Tibial nerve (tissue), 4 donors: ENCODE measurements at places on chromosomes 5 and 9. TPM values are rescaled to one million over a fixed set of nuclear protein-coding genes. Genes with fewer than 3 reads are reported as not detected.

DNAH5 gene
- 0.21 TPM for total RNA-seq

DNA sequence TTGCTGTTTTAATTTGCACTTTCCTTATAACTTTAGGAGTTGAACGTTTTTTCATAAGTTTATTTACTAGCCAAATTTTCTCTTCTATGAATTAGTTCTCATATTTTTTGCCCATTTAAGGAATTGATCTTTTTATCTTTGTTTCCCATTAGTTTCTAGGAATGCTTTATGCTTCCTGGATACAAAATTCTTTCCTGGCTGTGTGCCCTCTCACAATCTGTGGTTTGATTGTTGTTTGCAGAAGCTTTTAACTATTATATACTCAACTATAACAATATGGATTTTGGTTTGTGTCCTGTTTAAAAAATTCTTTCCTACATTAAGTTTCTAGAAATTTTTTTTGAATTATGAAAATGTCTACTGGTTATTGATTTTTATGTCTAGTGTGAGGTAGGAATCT, 206.3 kb downstream of the CSNK1G3 start:
- no peak overlapping the region for H3K4me3 ChIP-seq
- H3K27me3 ChIP-seq, result no peaks in the 10 kb centered on the region
- no peak overlapping the region for H3K27ac ChIP-seq
- H3K36me3 ChIP-seq, result no peaks in the 10 kb centered on the region
- no peak for DNase-seq

DNA sequence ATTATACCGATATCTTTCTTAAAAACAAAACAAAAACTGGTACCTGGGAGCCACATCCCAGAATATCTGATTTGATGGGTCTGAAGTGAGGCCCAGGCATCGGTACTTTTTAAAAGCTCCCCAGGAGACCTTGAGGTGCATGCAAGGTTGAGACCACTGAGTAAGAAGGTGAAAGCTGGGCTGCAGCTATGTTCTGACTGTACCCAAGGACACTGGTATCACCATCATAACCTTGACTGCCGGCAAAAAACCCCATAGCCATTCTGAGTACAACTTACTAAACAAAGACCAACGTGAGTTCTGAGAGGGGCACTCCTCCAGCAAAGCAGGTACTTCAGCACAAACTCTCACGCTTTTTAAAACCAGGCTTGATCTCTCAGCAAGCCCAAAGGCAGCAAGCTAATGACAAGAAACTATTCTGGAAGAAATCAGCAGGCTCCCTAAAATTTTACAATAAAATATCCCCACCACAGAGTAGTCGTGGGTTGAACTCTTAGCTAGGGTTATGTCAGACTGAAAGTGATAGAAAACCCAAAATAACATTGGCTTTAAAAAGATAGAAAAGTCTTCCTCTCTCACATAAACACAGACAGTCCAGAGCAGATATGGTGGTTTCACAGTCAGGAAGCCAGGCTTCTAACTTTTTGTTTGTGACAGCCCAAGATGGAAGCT, 263.9 kb downstream of the SAXO1 start:
- no peak overlapping the region for H3K27ac ChIP-seq
- no peaks in the 10 kb centered on the region for H3K4me1 ChIP-seq
- no peaks in the 10 kb centered on the region for H3K36me3 ChIP-seq
- no peak for DNase-seq
- H3K27me3 ChIP-seq, result no peaks in the 10 kb centered on the region
- H3K4me3 ChIP-seq, result no peak overlapping the region

DNA sequence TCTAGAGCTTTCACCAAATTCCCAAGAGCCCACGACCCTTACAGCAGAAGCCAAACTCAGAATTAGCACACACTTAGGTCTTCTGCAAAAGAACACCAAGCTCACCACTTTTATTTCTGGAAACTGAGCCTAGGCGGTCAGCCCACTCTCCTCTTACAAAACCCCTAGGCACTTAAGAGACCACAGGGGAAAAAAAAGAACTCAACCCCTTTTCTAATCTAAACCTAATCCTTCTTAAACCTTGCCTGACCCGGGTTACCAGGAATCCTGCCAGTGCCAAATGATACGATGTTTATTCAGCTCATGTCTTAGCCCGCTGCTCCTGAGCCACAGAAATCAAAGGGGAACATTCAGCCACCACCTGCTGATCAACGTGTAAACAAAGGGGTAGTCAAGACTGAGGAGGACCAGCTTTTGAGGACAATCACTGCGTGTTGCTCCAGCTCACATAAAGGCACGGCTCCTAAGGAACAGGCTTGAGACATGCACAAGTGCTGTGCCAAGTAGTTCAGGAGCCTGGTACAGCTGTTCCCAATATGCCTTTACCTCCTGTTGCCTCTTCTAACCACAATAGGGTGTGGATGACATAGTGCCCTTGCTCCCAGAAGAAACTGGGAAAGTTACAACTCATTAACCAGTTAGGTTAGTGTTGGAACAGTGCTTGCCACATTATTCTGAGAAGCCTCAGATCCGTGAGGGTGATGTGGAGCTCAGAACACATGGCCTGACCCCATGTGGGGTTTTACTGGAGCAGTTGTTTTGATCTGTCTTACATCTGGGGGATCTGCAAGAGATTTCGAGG, 49.3 kb downstream of the ZFAND5 start:
- peak overlapping the region; percentile 79 for H3K27ac ChIP-seq
- no peak overlapping the region for H3K4me3 ChIP-seq
- H3K4me1 ChIP-seq, result no peaks in the 10 kb centered on the region
- no peaks in the 10 kb centered on the region for H3K27me3 ChIP-seq
- no peaks in the 10 kb centered on the region for H3K36me3 ChIP-seq
- DNase-seq, result peak; percentile 64

DNA sequence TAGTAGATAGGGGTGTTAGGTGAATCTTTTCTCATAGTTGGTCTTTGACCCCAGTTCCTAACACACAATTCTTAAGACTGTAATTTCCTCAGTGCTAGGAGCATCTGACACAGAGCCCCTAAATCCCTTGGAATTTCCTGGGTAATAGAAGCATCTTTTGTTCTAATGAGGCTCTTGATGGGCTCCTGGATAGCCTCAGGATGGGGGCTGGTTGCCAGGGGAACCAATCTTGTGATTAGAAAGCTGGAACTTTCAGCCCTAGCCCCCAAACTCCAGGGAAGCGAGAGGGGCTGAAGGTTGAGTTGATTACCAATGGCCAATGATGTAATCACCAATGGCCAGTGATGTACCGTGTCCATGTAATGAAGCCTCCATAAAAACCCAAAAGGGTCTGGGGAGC, 44.5 kb downstream of the CCDC125 start:
- DNase-seq, result no peak
- H3K27me3 ChIP-seq, result no peaks in the 10 kb centered on the region
- no peaks in the 10 kb centered on the region for H3K4me1 ChIP-seq
- H3K27ac ChIP-seq, result no peak overlapping the region
- H3K4me3 ChIP-seq, result no peak overlapping the region
- no peaks in the 10 kb centered on the region for H3K36me3 ChIP-seq

GRCh38 chr9:132986114-132986513, 7.6 kb downstream of the GFI1B start:
- no peak overlapping the region for H3K4me3 ChIP-seq
- no peaks in the 10 kb centered on the region for H3K36me3 ChIP-seq
- H3K27me3 ChIP-seq, result peaks cover 64% of the 10 kb centered on the region

PCDHB7 gene
- total RNA-seq, result 4.4 TPM

GRCh38 chr5:101915554-101915953, 380.5 kb downstream of the SLCO4C1 start:
- no peak for DNase-seq
- H3K4me1 ChIP-seq, result no peaks in the 10 kb centered on the region
- no peak overlapping the region for H3K27ac ChIP-seq

TAS2R1 gene
- not detected for total RNA-seq

PDGFRB gene
- total RNA-seq, result 175 TPM

DNA sequence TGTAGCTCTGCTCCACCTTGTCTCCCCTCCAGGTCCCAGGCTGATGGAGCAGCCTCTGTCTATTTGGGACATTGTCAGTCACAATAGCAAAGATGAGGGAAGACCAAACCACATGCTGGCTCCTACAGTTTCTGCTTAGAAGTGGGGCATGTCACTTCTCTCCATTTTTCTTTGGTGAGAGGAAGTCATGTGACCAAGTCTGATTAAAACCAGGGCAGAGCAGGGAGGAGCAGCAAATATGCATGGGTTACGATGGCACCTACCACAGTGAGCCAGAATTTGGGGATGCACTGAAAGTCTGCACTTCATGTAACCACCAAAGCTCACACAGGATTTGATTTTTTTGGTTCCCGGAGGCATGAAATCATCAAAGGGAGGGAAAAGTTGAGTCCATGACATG, 234.6 kb downstream of the CDK5RAP2 start:
- no peak for DNase-seq
- no peaks in the 10 kb centered on the region for H3K27me3 ChIP-seq
- no peaks in the 10 kb centered on the region for H3K36me3 ChIP-seq
- no peak overlapping the region for H3K4me3 ChIP-seq
- no peaks in the 10 kb centered on the region for H3K4me1 ChIP-seq

DNA sequence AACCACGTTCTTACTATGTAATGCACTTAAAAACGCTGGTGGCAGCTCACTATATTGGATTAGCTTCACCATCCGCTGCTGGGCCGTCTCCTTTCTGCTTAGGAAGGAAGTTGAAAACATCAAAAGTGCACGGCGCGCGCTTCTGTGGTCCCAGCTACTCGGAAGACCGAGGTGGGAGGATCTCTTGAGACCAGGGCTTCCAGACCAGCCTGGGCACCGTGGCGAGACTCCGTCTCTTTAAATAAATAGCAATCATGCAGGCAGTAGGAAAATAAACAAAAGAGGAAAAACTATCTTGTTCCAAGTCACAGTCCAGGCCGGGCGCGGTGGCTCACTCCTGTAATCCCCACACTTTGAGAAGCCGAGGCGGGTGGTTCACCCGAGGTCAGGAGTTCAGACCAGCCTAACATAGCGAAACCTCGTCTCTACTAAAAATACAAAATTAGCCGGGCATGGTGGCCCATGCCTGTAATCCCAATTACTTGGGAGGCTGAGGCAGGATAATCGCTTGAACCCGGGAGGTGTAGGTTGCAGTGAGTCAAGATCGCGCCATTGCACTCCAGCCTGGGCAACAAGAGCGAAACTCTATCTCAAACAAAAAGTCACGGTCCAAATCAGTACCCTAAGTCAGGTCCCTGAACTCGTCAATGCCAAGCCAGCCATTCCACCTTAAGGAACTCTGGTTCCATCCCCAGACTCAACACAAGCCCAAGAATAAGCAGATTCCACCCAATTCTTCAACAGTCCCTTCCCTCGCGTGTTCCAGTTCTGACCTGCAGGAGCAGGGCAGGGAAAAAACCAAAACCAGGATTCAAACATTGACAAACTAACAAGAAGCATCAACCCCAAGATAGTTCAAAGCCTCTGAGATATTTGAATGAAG, 1.0 kb upstream of the GOLGA1 start:
- H3K4me1 ChIP-seq, result peaks cover 10% of the 10 kb centered on the region
- no peaks in the 10 kb centered on the region for H3K36me3 ChIP-seq
- peak; percentile 56 for DNase-seq

GRCh38 chr5:118165619-118166018, 822.7 kb downstream of the DTWD2 start:
- no peaks in the 10 kb centered on the region for H3K27me3 ChIP-seq
- H3K27ac ChIP-seq, result no peak overlapping the region
- no peaks in the 10 kb centered on the region for H3K36me3 ChIP-seq
- DNase-seq, result no peak

DNA sequence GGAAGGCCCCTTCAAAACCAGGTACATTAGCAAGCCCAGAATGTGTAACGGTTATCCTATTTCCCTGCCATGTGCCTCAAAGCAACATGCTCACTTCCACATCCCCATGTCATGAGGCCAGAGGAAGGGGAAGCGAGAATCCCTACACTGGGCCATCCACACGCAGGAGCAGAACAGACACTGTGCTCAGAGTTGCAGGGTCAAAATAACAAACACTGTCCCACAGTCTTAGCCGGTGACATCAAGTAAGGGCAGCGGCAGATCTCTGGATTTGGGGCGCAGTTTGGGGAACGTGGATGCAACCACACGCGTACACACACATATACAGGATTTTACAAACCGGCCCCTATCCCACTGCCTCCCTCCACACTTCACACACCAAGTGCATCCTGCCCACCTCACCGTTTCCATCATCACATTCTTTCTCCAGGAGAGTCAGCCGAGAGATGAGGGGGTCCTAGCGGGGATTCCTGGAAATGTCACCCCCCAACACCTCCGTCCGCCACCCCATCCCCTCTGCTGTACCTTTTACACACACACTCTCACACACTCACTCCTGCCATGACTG, 776 bp downstream of the APBA1 start:
- DNase-seq, result peak; percentile 24
- H3K4me3 ChIP-seq, result peak overlapping the region; percentile 85
- no peaks in the 10 kb centered on the region for H3K36me3 ChIP-seq
- H3K27me3 ChIP-seq, result no peaks in the 10 kb centered on the region

DNA sequence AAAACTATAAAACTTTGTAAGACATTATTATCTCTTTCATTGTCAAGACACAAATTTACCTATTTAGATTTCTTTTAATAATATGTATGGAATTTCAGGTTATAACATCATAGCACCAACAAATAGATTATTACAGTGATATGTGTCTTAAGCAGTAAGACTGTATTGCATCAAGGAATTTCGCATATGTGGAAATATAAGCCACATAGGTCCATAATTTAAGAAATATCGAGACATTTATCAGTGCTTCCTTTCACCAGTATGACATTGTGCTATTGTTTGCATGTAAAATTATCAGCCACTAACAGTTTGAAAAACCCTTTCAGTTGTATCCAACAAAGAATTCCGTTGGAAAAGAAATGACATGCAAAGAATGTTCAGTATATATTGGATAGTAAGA, 186.7 kb upstream of the RASA1 start:
- peaks cover 4% of the 10 kb centered on the region for H3K4me1 ChIP-seq
- no peaks in the 10 kb centered on the region for H3K27me3 ChIP-seq
- H3K27ac ChIP-seq, result no peak overlapping the region
- no peak overlapping the region for H3K4me3 ChIP-seq
- no peak for DNase-seq

GRCh38 chr9:19533373-19533772, 124.6 kb downstream of the ACER2 start:
- H3K4me3 ChIP-seq, result no peak overlapping the region
- H3K36me3 ChIP-seq, result no peaks in the 10 kb centered on the region
- no peaks in the 10 kb centered on the region for H3K4me1 ChIP-seq
- DNase-seq, result no peak
- H3K27ac ChIP-seq, result no peak overlapping the region

- no peaks in the 10 kb centered on the region for H3K4me1 ChIP-seq
- no peak overlapping the region for H3K4me3 ChIP-seq
- H3K36me3 ChIP-seq, result no peaks in the 10 kb centered on the region
- no peaks in the 10 kb centered on the region for H3K27me3 ChIP-seq
- no peak overlapping the region for H3K27ac ChIP-seq
Observed at GRCh38 chr5:165919196-165919595, 2372.2 kb upstream of the WWC1 start.

DNA sequence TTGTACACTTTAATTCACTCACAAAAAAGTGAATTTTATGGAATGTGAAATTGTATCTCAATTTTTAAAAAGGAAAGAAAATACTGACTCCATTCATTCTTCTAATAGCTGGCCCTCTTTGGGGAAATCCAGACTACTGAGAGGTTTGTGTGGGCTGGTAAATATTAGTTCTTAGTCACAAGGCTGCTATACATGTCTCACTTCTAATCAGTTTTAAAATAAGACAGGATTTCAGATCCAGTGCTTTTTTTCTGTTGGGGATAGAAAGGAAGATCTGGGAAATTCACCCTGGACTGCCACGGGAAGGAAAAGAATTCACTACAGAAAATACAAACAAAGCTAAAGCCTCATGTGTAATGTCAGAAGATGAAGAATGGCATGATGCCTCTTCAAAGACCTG, 32.7 kb upstream of the ADAMTSL1 start:
- H3K27me3 ChIP-seq, result no peaks in the 10 kb centered on the region
- no peaks in the 10 kb centered on the region for H3K4me1 ChIP-seq
- no peaks in the 10 kb centered on the region for H3K36me3 ChIP-seq
- no peak overlapping the region for H3K4me3 ChIP-seq

SPATA6L gene
- 4.5 TPM for total RNA-seq

RASGRF2 gene
- 19.5 TPM for total RNA-seq
